ENCODE measurements at places on chromosomes 5 and 9.

- DNase-seq = no peak
Measured at GRCh38 chr5:72160959-72161358, 53.7 kb downstream of the MAP1B start.

DNA sequence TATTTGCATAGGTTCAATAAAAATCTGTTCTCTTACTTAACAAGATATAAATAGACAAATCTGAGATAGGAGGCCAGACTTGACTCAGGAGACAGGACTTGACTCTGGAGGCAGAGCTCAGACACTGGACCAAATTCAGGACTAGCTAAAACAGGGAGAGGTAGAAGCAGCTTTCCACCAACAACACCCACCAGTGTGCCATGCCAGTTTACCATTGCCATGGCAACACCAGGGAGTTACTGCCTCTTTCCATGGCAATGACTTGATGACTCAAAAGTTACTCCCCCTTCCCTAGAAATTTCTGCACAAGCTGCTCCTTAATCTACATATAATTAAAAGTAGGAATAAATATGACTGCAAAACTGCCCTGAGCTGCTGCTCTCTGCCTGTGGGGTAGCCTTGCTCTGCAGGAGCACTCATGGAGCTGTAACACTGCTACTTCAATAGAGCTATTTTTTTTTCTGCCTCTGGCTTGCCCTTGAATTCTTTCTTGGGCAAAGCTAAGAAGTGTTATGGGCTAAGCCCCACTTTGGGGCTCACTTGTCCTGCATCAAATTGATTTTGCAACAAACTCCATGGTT is 473.0 kb downstream of the PLK2 start:
- DNase-seq = no peak

DNA sequence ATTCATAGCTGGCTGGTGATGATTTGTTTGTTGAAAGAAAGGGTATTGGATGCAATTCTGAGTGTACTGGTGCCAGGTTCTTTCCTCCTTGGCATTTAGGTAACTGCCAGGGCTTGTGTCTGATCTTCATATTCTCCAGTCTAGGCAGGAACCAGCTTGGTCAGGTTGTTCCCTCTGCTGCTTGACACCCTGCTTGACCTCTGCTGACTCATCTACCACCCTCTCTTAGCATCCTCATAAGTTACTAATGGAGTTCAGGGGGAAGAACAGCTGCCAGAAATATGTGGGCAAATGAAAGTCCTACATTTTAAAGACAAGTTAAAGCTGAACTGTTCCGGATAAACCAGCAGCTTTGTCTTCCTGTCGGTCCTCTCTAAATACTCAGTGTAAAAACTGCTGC is 116.1 kb upstream of the TNC start:
- no peak for DNase-seq

GRCh38 chr5:19172926-19173470 is 815.0 kb downstream of the CDH18 start:
- no peak for DNase-seq

DNA sequence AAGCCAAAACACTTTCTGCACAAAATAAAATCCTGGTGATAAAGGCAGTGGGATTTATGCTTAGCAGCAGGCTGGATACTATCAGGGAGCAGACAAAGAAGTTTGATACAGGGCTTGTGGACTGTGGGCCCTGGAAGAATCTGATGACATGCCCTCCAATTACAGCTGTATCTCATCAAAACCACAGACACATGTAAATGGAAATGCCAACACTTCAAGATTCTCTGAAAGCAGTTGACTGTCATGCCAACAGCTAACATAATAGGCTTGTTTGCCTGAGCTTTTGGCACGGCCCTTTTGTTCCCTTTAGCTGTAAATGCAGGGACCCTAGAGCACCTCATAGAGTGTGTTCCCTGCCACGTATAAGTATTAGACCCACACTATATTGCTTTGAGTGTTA is 114.4 kb downstream of the STK32A start:
- DNase-seq = no peak

Data from OCI-LY7 (cell line).